Activated naive CD4-positive, alpha-beta T cell treated with anti-CD3 and anti-CD28 coated beads, Interleukin-2, amount 10 ng/mL, durations not matched to agents 7 days and 5 days (primary cell): ENCODE measurements at places on chromosomes 6 and 20.

GRCh38 chr20:58245181-58245891 lies 16.9 kb upstream of the ANKRD60 start:
- H3K27ac ChIP-seq = no peak overlapping the region
- no peak overlapping the region for H3K4me3 ChIP-seq
- no peak for DNase-seq
- H3K4me1 ChIP-seq = no peaks in the 10 kb centered on the region

DNA sequence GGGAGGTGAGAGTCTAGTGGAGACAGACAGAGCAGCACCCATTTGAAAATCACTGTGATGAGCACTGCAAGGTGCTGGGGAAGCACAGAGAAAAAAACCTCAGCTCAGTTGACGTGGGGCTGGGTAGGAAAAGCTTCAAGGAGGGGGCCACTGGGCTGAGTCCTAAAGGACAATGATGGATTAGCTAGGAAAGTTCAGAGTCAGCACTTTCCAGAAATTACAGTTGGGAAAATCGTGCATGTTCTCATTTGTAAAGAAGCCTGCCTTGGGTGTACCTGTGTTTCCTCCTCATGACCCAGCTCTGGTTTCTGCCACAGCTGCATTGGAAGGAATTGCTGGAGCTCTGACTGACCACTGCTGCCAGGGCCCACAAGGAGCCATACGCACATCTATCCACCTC lies 221.3 kb downstream of the FARS2 start:
- no peak for DNase-seq
- H3K27ac ChIP-seq = no peak overlapping the region
- H3K36me3 ChIP-seq = no peaks in the 10 kb centered on the region
- H3K27me3 ChIP-seq = no peaks in the 10 kb centered on the region
- H3K4me1 ChIP-seq = peaks cover 11% of the 10 kb centered on the region

DNA sequence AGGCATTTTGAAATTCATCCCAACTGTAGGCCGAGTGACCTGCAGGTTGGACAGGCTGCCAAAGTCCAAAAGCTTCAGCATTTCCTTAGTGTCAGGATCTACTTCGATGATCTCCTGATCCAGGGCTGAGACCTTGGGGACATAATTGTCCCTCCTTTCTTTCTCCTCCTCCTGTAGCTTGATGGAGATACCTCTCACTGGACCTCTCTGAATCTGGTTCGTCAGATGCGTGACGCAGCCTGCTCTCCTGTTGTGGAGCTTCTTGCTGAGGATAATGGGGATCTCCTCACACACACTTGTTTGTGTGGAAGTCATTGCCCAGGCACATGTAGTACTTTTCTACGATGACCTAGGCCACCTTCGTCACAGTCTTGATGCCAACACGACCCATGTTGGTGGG lies 1.5 kb upstream of the MAS1L start:
- H3K36me3 ChIP-seq = no peaks in the 10 kb centered on the region
- H3K27me3 ChIP-seq = peaks cover 5% of the 10 kb centered on the region
- no peaks in the 10 kb centered on the region for H3K4me1 ChIP-seq
- H3K27ac ChIP-seq = no peak overlapping the region
- no peak for DNase-seq

- H3K36me3 ChIP-seq = no peaks in the 10 kb centered on the region
- no peak overlapping the region for H3K27ac ChIP-seq
- H3K27me3 ChIP-seq = no peaks in the 10 kb centered on the region
- H3K4me3 ChIP-seq = no peak overlapping the region
- no peaks in the 10 kb centered on the region for H3K4me1 ChIP-seq
These were observed 336.0 kb downstream of the DHX35 start for GRCh38 chr20:39298121-39298520.

- no peak overlapping the region for H3K4me3 ChIP-seq
- no peaks in the 10 kb centered on the region for H3K4me1 ChIP-seq
- H3K36me3 ChIP-seq = no peaks in the 10 kb centered on the region
- DNase-seq = no peak
These were observed 547.9 kb upstream of the CDH4 start for GRCh38 chr20:60704147-60704546.

DNA sequence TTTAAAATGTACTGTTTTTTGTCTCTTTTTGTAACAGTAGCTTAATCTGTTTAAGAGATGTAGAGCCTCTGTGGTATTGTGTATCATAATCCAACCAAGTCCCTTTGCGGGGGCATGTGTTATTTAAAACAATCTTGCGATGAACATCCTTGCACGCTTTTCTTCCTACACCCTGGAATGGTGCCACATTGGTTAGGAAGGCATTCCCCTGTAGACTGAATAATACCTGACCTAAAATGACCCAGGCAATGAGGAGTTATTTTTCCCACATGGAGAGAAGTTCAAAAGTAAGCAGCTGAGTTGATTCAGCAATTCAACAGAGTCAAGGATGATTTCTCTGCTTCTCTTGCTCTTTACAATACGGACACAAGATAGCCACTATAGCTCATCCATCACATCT lies 142.0 kb upstream of the PMEPA1 start:
- no peak overlapping the region for H3K4me3 ChIP-seq
- peaks cover 22% of the 10 kb centered on the region for H3K27me3 ChIP-seq
- peaks cover 3% of the 10 kb centered on the region for H3K4me1 ChIP-seq
- no peak overlapping the region for H3K27ac ChIP-seq

- no peak overlapping the region for H3K4me3 ChIP-seq
- H3K4me1 ChIP-seq = peaks cover 22% of the 10 kb centered on the region
- H3K27ac ChIP-seq = peak overlapping the region; percentile 19
These were observed 26.2 kb downstream of the SLC16A10 start for GRCh38 chr6:111113336-111114086.

- no peak for DNase-seq
- peaks cover 12% of the 10 kb centered on the region for H3K36me3 ChIP-seq
- no peak overlapping the region for H3K4me3 ChIP-seq
These were observed 16.7 kb downstream of the ENTPD6 start for GRCh38 chr20:25212242-25212641.

DNA sequence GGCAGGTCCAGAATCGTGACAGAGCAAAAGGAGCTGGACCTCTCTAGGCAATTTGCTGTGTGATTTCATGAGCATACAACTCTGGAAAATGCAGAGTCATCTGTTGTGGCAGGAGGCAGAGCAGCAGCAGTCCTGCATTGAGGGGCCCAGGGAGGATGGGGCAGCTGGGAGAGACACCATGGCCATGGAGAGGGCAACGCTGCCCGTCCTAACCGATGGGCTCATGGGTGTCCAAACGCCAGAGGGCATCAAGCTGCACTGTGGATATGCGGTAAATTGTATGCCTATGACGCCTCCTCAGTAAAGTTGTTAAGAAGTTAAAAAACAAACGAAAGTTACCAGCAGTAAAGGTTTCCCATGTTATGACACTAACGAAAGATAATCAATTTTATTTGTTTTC lies 42.2 kb upstream of the DACT2 start:
- H3K36me3 ChIP-seq = no peaks in the 10 kb centered on the region
- no peaks in the 10 kb centered on the region for H3K4me1 ChIP-seq
- H3K4me3 ChIP-seq = no peak overlapping the region
- DNase-seq = no peak
- H3K27ac ChIP-seq = no peak overlapping the region
